H9 (cell line): ENCODE measurements at places on chromosomes 7 and 10.

- DNase-seq = peak; percentile 77
Measured at GRCh38 chr10:117552156-117552631, 9.6 kb downstream of the EMX2 start.

- DNase-seq = no peak
Measured at GRCh38 chr7:130970696-130971095, 236.7 kb upstream of the KLF14 start.

GRCh38 chr7:28243861-28244260 lies 63.3 kb upstream of the JAZF1 start:
- no peak for DNase-seq

DNA sequence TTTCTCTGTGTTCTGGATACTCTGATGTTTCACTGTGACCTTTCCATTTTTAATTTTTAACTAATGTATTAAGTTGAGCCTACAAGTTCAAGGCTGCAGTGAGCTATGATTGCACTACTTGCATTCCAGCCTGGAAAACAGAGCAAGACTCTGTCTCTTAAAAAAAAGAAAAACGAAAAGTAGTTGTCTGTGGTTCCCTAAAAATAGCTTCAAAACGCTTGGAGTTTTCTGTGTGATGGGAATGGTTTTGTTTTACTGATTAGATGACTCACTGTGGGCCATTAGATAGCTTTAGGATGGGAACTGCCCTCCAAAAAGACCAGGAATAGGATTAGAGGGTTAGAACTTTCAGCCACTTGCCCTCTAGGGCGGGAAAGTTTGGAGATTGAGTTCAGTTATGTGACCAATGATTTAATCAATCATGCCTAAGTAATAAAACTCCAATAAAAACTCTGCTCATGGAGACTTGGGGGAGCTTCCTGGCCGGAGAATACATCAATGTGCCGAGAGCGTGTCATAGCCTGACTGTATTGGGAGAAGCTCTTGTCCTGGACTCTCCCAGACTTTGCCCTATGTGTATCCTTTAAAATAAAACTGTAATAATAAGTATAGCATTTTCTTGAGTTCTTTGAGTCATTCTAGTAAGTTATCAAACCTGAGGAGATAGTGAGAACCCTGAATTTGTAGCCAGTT lies 147.1 kb downstream of the LYZL1 start:
- no peak for DNase-seq

GRCh38 chr10:102613286-102613685 lies 31.0 kb upstream of the TRIM8 start:
- no peak for DNase-seq
